ENCODE measurements at places on chromosomes 16 and 17. TPM values are rescaled to one million over a fixed set of nuclear protein-coding genes. Genes with fewer than 3 reads are reported as not detected.

Gene WNK4
- total RNA-seq: 3.9 TPM

Gene OR1F1
- total RNA-seq: under 0.01 TPM

Gene CES3
- total RNA-seq: not detected

Gene MSRB1
- 14.2 TPM for total RNA-seq

Gene SPATA33
- 3.5 TPM for total RNA-seq

Gene CCDC154
- under 0.01 TPM for total RNA-seq

Gene TSPOAP1
- 0.86 TPM for total RNA-seq

Gene IL32
- total RNA-seq: 12.6 TPM

GRCh38 chr17:5131146-5131715, 15.4 kb downstream of the USP6 start:
- no peak for DNase-seq

DNA sequence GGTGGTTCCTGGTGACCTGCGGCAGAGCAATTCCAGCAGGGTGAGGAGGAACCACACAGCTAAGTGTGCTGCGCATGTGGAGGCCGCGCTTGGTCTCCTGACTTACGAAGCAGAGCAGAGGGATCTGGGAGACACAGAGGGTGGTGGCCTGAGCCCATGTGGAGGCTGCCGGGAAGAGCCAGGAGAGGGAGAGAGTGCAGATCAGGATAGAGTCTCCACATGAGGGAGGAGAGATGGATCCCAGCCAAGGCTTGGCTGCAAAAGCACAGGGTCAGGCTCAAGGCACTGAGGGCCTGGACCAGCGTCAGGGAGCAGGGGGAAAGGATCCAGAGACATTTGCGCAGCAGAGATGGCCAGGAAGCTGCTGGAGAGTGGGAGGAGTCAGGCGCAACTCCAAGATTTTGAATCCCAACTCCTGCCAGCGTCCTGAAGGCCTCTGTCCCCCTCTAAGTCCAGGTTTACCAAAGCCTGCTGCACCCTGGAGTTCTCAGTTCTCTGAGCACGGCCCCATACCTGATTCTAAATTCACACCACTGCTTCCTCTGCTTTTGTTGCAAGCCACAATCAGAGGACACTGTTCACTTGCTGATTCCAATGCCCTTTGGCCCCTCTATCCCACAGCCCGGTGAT, 11.3 kb upstream of the MLLT6 start:
- peak; percentile 86 for DNase-seq

GRCh38 chr17:55454906-55455474, 33.4 kb upstream of the MMD start:
- DNase-seq: peak; percentile 98

DNA sequence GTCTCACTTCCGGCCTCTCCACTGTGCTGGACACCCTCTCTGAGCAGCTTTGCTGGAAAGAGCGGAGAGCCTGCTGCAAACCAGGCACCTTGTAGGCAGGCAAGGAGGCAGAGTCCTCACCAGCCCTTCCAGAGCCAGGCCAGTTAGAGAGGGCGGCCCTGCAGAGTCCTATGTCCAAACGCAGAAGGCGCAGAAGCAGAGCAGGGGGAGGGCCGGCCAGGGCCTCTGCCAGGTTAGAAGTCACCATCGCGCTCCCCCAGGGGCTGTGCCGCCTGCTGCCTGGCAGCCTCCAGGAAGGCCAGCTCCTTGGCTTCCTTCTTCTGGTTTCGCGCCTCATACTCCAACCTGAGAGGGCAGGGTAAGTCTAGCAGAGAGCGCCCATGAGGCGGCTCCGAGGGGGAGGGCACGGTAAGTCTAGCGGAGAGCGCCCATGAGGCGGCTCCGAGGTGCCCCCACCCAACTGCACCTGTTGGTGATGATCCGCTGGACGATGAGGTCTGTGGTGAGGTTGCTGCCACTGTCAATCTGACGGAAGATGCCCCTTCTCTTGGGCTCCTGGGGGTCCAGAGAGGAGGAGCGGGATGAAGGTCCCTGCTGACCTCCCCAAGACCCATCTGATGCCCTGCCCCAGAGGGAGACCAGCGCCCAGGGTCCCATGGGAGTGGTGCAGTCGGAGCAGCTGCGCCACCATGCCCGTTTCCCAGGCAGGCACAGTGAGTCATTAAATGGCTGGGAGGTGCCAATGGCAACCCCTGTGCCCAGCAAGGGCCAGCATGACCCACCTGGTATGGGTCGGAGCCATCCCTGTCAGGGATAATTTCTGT, 2.8 kb downstream of the NPB start:
- DNase-seq: no peak

DNA sequence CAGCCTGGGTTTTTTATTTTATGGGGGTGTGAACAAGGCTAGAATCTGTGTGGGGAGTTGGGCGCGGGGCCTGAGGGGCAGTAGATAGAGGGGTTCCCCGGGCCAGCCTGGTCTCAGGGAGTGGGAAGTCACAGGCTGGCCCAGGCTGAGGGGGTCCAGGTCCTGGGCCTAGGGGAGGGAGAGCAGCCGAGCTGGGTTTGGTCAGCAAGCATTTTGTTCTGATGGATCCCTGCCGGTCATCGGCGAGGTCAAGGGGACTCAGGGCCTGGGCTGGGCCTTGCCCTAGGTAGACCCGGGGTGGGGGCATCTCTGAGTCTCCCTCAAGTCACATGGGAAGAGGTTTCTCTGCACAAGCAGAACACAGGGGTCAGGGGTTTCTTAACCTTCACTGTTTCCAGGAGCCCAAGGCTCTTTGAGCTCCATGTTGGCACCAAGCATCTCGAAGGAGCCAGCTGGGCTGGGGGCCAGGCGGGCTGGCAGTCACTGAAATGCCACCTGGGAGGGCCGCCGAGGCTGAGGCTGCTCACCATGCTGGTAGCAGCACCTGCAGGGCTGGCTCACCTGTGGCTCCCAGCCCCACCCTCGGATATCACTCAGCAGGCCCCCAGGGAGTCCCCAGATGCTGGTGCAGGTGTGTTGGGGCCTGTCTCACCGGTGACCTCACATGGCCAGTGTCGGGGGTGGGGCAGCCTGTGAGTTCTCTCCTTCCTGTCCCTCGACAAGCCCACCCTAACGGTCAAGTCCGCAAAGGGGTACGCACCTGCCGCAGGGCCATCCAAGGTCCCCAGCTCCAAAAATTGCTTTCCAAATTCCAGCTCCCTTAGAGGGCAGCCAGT, 41.0 kb downstream of the SLC7A5 start:
- DNase-seq: no peak

- DNase-seq: peak; percentile 88
These were observed 77.0 kb upstream of the AXIN2 start for GRCh38 chr17:65638221-65638975.

- no peak for DNase-seq
These were observed 48.8 kb downstream of the PIPOX start for GRCh38 chr17:29091606-29092289.

DNA sequence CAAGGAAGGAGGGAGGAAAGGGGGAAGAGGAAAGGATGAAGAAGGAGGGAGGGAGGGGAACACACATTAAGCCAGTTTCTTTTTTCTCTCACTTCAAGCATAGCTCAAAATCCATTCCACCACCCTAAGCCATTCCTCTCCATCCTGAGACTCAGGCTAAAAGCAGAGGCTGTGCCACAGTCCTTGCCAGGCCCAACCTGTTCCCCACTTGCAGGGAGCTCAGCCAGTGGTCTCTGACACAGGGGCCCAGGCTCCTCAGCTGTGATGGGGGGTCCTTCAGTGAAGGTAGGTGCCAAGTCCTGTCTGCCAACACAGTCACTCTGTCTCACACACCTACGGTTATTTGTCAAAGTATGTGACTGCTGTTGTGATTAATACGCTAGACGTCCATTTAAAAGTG, 44.6 kb downstream of the SDK2 start:
- no peak for DNase-seq

DNA sequence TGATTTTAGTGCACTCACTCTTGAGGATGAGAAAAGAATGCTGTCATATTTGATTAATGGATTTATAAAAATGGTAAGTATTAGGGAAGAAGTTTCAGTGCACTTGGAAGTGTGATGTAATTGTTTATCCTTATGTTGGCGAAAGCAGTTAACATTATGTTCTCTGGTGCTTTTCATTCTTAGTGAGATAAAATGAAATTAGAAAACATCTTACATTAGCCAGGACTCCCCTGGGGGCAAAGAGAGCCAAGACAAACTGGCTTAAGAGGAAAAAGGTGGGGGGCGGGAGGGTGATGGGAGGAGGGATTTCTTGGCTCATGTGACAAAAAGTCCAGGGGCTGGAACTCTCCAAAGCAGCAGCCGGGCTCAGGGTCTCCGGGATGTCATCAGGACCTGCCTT, 73.2 kb downstream of the KNOP1 start:
- peak; percentile 70 for DNase-seq

DNA sequence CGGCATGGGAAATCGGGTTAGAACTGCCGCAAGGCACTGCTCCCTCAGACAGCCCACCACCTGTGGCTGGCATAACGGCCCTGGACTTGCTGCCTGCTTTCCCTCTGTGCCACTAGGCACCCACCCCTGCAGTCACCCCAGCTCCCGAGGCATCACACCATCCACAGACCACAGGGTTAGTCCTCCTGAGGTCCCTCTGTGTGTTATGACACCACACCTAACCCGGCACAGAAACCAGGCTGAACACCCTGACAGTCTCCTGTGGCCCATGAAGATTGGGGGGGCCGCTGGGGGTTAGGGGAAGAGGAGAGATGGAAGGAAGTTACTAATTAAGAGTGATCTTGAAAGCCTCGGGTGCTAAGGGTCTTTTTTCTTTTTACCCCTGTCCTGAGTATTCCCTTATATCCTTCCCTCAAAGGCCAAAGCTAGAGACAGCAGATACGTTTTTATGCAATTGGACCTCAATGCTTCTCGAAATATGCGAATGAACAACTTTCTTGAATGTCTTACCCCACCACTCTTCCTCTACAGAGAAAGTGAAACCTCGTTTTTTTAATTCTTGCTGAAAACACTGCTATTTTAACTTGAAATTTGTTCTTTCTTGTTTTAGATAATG, 7.0 kb downstream of the CYTH1 start:
- DNase-seq: no peak

- no peak for DNase-seq
These were observed 99.2 kb downstream of the SPACA3 start for GRCh38 chr17:33090806-33091205.

- no peak for DNase-seq
These were observed 445 bp downstream of the CIAO2B start for GRCh38 chr16:66933776-66934137.

DNA sequence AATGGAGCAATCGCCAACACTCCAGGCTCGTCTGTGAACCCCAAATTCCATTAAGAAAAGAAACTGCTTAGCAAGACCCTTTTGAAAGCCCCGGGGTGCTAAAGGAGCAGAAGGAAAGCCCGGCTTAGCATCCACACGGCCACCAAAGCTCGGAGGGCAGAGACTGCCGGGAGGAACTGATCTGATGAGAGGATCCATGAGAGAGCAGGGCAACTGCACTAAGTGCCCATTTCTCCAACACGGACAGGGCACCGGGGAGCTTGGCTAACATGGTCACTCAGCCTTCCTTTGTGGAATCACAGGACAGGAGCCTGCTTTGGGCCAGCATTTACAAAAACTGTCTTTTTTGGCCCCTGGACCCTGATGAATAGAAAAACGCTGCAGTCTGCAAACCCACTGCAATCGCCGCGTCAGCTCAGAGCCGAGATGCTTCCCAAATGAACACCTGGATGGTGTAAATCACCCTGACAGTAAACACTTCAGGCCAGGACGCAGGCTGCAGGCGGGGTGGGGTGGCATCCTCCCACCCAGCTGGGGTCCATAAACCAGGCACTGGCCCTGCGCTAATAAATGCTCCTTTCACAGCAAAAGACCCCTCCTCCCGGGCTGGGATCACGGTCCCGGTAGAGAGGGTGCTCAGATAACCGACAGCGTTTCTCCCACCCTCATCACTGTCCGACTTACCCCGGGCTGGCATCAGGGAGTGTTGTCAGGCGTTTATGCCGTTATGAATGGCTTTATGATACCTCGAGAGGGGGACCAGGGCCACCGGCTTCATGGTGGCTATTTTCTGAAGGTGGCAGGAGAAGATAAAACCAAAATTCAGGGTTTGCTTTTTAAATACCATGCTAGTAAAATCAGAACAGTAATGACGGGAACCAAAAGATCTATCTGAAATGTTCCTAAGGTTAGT, 299.5 kb downstream of the IRF8 start:
- DNase-seq: peak; percentile 69

GRCh38 chr17:77748436-77748835, 210.1 kb upstream of the TNRC6C start:
- no peak for DNase-seq

Data from fibroblast of villous mesenchyme (primary cell).